ENCODE measurements at places on chromosomes 1 and 21. TPM values are rescaled to one million over a fixed set of nuclear protein-coding genes. Genes with fewer than 3 reads are reported as not detected.

STUM gene
- total RNA-seq, result 1.4 TPM

CEP85 gene
- total RNA-seq, result 73.6 TPM

TMEM54 gene
- 10.9 TPM for total RNA-seq

DNA sequence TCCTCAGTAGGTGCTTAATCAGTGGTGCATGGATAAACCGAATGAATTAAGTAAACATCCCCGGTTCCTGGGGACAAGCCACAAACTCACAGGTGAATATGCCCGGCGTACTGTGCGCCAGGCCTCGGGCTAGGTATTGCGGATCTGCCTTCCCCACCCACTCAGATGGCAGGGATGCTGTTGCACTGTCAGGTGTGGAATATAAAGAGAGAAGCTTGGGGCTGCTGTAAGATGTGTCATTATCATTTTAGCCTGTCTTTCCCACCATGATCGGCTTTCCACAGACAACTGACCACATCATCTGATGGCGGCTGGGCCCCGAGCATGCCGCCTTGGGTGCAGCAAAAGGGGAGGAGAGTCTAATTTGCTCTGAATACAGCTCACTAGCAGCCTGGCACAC, 45.4 kb upstream of the LRP8 start:
- DNase-seq, result no peak

- no peak for DNase-seq
These were observed 28.2 kb upstream of the FCRL4 start for GRCh38 chr1:157626099-157626498.
